ENCODE measurements at places on chromosomes 1 and 21.

DNA sequence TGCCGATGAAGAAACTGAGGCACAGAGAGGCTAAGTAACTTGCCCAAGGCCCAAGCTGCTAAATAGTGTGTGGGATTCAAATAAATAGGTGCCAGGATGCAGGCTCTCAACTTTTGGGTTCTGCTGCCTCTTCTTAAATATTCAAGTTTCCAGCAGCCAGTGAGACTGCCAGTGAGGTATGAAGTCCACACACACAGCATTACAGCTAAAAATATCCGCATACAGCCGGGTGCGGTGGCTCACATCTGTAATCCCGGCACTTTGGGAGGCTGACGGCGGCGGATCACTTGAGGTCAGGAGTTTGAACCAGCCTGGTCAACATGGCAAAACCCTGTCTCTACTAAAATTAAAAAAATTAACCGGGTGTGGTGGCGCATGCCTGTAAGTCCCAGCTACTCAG lies 78.4 kb upstream of the DIRAS3 start:
- no peak for DNase-seq

DNA sequence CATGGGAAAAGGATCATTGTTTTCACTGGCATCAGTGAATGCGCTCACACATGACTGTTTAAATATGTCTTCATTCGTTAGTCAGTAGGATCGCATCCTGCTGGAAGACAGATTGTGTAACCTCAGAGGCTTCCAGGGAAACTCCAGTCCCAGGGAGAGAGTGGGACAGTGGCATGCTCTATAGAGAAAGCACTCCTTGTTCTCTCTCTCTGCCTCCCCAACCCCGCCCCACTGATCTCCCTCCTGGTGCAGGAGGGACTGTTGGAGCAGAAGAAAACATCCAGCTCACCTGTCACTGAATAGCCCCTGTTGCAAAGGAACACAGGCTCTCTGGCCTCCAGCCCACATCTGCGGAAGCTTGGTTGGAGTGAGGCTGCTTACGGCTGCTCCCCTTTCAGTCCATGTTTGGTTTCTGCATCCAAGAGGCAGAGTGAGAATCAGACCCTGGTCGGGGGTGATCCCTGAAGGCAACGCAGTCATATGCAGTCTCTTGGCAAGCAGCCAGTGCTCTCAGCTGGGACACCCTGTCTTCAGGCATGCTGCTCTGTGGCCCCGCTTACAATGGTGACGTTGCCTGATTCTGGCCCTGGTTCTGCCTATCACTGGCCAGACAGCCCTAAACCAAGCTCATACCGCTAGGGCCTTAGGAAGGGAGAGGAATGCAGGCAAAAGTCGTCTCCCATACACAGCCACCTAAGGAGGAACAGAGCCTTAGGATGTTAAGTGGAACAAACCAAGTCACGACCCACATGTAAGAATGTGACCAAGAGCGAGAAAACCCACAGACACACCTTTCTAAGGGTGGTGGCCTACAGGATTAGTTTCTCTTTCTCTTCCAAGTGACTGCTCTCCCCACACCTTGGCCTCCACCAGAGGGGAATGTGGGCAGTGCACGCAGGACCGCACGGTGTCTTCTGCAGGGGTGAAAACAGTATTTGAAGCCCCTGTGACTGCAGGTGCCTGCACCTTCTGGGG lies 39.7 kb downstream of the BACE2 start:
- peak; percentile 17 for DNase-seq

GRCh38 chr1:161439280-161440232 lies 65.7 kb upstream of the FCGR2A start:
- DNase-seq = no peak

GRCh38 chr1:14222086-14222485 lies 376.4 kb upstream of the KAZN start:
- DNase-seq = peak; percentile 86

DNA sequence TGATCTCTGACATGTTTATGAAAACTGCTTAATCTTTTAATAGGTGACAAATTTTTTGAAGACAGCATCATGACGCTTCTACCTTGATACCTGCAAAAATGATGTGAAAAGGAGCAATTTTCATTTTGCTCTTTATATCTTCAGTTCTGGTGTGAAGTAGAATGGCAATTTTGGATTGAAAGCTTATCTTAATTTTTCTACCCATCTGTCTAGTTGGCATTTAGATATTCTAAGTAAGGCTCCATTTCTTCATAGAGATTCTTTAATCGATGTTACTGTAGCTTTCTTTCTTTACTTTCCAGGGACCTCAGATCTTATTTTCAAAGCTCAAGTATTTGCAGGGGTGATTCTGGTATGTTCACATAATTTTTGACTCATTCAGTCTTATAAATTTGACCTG lies 32.3 kb upstream of the GPR52 start:
- DNase-seq = no peak

DNA sequence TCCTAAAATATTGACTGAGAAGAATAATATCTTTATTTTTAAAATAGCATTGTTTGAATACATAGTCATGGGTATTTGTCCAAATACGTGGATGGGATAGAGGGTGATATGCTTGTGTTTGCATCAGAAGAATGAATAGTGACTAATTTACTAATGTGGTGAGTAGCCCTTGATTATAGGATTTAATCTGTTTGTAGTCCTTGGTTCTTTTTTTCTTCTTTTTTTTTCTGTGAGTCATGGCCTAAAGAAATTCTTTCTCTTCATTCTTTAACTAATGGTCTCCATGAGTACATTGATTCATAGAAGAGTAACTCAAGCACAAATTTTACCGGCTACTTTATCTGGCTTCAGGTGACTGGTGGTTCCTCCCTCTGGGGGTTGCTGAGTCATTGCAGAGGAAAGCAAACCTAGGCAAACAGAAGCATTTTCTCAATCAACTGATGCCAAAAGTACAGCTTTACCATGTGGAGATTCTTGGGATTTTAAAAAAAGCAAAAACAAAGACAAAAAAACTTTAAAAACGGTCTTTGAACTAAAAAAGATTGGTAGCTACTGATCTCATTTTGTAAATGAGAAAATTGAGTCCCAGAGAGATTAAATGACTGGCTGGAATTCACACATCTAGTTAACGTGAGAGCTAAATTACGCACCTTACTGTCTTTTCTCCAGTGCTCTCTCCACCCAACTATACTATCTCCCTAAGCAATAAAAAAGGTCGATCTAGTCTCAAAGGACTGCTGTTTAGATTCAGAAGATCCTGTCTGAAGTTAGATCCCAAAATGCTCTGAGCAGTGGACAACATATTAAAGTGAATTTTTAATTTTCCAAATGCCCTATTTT lies 40.5 kb downstream of the AK5 start:
- DNase-seq = no peak

- DNase-seq = no peak
Observed at GRCh38 chr1:217443845-217444244, 187.0 kb downstream of the GPATCH2 start.

DNA sequence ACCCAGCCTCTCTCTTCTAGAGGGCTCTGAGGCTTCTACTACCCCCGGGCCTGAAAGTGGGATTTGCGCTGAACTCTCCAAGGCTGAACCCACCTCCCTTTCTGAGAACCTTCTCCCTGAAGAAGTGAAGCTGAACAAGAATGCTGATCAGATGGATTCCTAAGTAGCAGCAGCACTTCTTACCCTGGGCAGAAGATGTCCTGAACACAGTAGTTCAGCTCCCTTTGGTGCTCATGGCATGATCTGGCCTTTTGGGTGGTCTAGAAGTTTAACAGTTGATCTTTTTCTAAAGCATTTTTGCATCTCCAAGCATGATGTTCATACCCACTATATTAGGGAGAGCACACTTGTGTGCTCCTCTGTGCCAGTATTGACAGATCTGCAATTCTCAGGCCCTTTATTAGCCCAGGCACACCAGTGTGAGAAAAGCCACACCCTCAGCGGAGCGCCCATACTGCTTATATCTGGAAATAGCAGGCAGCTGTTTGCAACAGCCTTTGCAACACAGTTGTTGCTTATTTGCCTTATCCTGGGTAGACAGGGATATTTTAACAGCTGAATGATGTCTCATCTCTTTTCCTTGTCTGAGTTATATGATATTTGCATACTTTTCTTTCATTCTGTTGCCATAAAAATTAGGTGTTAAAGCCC lies 34.2 kb downstream of the CNN3 start:
- no peak for DNase-seq

DNA sequence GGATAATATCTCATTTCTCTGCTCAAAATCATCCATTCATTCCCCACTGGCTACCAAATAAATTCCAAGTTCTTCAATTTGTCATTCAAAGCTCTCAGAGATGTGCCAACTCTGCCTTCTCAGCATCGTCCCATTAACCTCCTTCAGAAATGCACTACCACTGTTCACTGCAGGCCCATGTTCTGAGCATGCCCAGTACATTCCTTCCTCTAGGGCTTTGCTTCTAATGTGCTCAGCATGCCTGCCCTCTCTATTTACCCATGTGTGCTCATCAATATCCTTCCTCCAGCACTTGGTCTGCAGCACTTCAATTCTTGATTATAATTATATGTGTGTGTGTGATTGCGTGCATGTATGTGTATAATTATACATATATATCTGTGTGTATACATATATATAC lies 36.1 kb upstream of the RGS8 start:
- DNase-seq = peak; percentile 35

DNA sequence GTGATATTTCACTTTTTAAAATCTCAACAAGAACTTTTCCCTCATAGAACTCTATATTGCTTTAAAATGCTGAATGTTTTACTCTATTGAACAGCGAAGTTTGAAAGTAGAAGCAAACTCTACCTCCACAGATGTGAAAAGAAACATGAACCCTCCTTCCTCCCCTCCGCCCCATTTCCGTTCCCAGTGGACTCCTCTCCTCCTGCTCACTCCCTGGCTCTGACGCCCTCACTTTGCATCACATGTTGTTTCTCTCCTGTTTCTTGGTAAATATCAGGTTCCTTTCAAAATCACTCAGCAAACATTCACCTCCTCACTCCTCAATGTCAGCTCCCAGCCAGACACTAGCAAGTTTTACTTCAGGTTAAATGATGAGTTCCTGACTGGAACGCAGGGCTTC lies 34.6 kb downstream of the KCNH1 start:
- no peak for DNase-seq

- DNase-seq = no peak
Observed at GRCh38 chr1:31800674-31800967, 15.2 kb downstream of the SPOCD1 start.

DNA sequence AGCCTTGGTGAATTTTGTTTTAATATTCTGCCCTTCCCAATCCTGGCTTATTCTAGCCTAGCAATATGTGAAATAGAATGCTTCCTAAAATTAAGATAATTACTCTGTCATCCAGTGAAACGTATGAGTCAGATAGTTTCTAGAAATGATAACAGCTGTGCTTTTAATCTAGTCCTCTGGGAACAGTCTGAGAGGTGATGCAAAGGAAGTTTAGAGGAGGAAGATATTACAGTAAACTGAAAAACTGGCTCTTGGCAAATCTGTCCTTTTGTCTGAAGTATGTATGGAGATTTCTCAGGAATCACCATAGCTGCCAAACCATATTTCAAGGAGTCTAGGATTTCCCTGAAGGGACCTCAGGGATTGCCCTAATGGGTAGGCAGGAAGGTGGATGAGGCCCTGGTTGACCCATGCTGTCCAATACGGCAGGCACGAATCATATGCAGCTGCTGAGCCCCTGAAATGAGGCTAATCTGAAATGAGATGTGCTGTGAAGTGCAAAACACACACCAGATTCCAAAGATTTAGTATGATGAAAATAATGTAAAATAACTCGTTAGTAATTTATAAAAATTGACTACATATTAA lies 70.8 kb upstream of the LBR start:
- no peak for DNase-seq

DNA sequence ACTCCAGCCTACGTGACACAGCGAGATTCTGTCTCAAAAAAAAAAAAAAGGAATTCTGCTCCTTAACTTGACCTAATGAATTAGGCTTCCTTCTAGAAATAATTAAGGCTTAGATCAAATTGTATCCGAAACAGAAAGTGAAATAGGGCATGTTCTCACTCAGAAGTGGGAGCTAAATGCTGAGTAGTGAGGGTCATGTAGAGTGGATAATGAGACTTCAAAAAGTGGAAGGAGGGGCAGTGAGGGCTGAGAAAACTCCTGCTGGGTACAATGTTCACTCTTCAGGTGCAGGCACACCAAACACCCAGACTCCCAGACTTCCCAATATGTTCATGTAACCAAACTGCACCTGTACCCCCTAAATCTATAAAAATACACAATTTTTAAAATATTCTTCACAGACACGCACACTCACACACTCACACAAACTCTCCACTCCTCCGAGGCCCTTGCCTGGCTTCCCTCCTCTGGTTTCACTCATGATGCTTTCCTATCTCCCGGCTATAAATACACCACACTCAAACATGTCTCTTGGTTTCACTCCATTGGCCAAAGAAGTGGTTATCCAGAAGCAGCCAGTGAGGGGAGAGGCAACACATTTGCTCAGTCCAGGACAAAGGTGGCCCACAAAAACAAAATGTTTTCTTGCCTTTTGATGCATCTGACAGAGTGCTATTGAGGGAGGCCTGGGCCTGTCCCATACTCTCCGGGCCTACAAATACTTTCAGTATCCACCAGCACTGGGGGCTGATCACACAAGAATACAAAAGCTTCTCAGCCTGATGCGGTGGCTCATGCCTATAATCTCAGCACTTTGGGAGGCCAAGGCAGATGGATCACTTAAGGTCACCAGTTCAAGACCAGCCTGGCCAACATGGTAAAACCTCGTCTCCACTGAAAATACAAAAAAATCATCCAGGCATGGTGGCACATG lies 249.2 kb downstream of the TOMM20 start:
- no peak for DNase-seq

- DNase-seq = peak; percentile 70
Observed at GRCh38 chr21:36589352-36589971, 109.5 kb upstream of the SIM2 start.

DNA sequence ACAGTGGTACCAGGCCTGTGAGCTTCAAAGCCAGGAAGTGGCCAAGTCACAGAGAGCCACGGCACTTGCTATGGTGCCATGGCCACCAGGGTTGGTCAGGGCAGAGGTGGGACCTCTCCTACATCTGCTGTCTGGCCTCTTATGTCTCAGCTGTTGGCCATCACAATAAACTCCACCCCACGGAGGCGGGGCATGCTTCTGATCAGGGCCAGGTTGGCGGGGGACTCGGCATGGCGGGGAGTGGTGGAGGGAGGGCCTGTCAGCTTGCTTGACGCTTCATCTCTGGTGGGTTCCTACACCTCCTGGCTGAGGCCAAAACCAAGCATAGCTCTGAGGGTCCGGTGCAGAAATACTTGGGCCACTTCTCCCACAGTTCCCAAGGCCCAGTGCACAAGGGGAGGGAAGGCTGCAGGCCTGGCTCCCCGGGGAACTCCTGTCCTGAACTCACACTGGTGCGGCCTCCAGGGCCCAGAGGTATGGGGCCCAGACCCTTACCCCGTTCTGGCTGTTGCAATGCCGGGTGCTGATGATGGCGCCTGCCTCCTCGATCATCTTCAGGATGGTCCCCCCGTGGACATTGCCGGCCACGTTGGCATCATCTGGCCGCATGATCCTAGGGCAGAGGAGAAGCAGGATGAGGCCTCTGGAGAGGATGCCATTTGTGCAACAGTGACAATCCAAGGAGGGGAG lies 44.2 kb downstream of the ACOT7 start:
- peak; percentile 31 for DNase-seq

- no peak for DNase-seq
Observed at GRCh38 chr1:157113106-157113505, 13.5 kb upstream of the ETV3L start.

- DNase-seq = no peak
Observed at GRCh38 chr21:43712268-43712942, 6.5 kb upstream of the PDXK start.

Measured in NCI-H82 (cell line).